Fibroblast of skin of back (primary cell): ENCODE measurements at places on chromosomes 12 and 14.

- no peak for DNase-seq
Measured at GRCh38 chr12:56042843-56043242, 1.1 kb downstream of the RPS26 start.

- DNase-seq: no peak
Measured at GRCh38 chr12:3750616-3751015, 2.3 kb downstream of the CRACR2A start.

DNA sequence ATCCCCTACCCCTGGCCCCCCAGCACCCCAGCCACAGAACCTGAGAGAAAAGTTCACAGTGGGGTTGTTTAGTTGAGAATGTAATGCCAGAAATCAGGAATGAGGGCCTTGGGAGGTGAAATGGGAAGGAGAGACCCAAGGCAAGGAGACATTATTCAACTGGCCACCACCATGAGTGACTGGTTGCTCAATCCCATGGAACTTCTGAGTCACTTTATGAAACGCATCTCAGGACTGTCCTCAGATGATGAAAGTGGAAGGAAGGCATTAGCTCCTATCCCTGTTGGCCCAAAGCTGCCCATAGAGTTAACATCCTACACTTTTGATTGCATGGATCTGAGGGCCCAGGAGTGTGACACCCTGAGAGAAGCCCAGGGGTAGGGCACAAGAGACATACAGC, 25.4 kb upstream of the TCL1A start:
- no peak for DNase-seq

GRCh38 chr12:40921563-40922163, 229.4 kb downstream of the CNTN1 start:
- DNase-seq: peak; percentile 15
